MV-4-11 (cell line): ENCODE measurements at places on chromosomes 3 and 15.

DNA sequence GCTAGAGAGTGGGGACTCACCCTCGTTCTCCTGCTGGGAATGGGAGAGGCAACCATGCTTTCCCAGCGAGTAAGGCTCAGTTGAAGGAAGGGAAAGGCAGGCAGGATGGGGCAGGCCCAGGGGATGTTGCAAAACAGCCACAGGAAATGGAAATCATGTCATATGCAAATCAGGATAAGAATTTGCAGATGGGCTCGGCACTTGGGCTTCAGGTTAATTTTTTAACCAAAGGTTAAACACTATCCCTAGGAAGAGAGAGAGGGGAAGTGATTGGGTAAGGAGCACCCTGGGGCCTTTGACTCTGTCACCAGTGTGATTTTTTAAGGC lies 14.6 kb upstream of the PLA2G4E start:
- peak; percentile 32 for DNase-seq

DNA sequence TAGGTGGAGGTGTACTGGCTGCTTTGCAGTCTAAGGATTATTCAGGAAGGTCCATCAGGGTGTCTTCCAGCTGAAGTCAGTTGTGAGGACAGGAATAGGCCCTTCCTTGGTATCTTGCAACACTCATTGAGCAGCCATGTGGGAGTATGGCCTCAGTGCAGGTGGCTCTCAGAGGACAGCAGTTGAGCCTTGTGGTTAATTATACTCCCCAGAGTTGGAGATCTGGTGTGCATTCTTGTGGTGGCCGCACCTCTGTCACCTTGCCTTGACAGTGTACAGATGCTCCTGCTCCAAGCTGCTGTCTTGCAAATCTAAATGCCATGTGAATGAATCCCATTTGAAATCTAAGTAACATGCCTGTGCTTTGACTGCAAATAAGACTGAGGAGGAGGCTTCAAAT lies 339.9 kb upstream of the BCHE start:
- no peak for DNase-seq

- no peak for DNase-seq
Observed at GRCh38 chr3:143366672-143367071, 247.1 kb downstream of the CHST2 start.

DNA sequence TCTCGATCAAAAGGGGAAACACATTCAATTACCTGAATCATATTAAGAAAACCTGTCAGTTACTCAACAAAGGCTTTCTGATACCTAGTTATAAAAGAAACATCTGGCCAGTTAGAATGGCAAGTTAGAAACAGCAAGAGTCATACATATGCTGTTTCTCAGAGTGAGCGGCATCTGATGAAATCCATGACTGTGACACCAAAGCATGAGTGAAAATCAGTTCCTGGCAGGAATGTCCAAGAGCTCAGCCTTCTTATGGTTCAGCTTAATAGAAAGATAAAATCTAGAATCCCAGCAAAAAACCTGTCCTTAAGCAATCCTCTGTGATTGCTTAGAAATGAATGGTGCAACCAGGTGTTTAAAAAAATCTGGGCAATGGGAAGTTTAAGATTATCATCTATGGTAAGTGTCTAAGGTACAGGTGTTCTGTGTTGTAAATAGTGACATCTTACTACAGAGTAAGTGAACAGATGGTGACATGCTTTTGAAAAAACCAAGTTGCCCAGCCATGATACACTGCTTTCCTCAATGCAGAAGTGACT lies 18.8 kb downstream of the B4GALT4 start:
- DNase-seq, result no peak

- DNase-seq, result no peak
Observed at GRCh38 chr3:153055779-153056178, 106.2 kb upstream of the RAP2B start.

- DNase-seq, result no peak
Observed at GRCh38 chr3:45060165-45060892, 34.2 kb downstream of the CLEC3B start.

DNA sequence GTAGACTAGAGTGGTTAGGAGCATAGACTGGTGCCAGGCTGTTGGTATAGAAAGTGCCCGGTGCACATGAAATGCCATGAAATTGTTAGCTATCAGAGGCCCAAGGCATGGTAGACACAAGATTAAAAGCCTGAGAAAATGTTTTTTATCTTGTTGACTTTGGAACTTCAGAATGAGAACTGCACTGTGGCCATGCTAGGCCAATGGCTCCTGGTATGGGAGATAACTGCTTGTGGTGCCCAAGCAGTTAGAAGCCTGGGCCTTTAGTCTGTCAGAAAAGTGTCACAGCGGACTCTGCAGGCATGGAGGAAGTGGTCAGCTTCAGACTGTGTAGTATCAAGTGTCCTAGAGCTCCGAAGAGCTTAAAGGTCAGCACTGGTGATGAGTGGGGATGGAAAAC lies 11.9 kb downstream of the FYCO1 start:
- no peak for DNase-seq

DNA sequence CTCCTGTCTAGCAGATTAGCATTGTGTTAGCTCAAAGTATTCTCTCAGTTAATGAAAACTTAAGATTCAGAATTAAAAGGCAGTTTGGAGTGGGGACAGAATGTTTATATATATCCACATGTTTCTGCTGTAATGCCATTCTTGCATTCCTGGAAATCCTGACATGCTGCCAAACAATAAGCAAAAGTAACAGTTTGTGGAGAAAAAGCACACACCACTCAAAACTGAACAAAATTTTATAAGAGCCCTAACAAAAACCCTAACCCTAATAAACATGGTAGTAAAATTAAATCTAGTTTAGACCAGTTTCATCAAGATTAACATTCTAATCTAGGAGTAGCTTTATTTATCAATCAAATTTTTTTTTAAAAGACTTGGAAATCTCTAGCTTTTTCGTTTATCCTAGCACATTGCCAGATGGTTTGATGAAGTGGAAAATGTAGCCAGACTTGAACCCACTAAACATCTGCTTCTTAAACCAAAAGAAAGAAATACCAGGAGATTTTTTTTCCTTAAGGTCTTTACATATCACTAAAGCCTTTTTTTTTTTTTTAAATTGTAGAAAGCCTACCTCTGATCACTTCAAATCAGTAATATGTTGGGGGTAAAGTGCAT lies 3.7 kb downstream of the TCAIM start:
- DNase-seq, result no peak
